ENCODE measurements at places on chromosomes 6 and 20.

DNA sequence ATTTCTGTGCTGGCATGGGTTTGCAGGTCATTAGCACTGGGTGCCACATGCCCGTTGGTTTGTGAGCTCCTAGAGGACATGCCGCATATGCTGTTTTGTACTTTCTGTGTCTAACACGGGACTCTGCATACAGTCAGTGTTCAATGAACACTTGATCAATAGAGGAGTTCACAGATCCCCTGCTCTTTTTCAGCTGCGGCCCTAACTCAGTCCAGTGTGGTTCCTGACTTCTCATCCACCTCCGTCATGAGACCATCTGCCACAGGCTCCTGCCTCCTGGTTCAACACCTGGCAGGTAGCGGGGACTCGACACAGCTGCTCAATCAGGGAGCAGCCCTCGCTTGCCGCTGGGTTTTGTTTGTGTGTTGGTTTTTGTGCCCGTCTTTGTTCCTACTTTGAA is 13.8 kb upstream of the BMP7 start:
- DNase-seq = no peak

DNA sequence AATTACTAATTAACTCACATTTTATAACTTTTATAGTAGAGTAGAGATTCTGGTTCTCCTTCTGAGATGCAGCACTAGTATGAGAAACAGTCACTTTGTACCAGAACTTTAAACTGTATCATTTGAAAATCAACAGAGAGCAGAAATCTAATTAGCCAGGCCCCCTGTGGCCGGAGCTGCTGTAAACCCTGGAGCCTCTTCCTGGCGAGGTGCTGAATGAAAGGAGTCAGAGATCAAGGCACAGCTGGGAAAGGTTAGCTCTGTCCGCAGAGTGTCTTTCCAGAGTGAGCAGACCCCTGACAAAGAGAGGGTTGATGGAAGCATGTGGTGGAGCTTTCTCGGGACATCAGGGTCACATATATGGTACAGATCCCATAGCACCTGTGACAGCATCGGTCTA is 703.8 kb downstream of the RFPL4B start:
- no peak for DNase-seq

DNA sequence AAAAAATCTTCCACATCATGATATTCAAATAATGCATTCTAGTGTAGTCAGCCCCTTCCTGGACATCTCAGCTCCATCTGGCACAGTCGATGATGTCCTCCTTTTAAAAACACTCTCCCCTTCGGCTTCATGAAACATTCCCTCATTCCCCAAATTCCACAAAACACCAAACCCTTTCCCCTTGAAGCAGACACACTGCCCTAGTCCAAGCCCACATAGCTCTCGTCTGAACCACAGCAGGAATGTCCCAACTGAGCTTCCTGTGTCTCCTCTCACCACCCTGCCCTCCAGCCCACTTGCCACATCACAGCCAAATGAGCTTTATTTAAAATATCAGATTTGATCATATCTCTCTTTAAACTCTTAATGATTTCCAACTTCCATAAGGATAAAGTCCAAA is 106.4 kb upstream of the CARMIL1 start:
- no peak for DNase-seq

DNA sequence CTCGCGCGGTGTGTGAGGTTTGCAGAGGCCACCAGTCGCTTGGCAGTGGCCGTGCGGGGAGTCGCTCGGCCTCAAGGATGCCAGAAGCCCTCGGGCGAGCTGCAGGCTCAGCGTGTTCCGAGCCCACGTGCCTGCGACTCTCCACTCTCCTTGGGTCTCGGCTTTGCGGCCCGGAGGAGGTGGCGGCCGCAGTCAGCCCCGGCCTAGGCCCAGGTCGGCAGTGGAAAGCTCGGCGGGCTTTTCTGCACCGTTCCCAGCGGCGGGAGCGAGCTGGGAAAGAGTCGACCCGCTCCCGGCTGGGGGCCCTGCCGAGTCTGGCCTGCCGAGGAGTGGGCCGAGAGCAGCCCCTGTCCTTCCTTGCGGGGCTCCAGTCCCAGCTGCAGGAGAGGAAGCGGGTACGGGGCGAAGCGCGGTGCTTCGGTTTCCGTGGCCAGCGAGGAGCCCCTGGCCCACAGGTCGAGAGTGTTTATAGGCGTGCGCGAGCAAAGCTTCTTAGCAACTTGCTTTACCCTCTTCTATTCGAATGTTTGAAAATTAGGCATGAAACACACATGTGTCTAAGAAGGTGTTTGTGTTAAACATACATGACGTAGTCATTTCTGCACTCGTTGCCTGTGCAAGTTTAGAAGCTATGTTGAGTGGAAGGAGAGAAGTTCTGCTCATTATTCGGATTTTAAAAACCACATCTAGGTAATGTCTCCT is 5.6 kb downstream of the FOXC1 start:
- DNase-seq = no peak

- no peak for DNase-seq
Observed at GRCh38 chr6:37072526-37072925, 67.1 kb downstream of the FGD2 start.

- no peak for DNase-seq
Observed at GRCh38 chr20:41170386-41171105, 33.2 kb downstream of the PLCG1 start.

- no peak for DNase-seq
Observed at GRCh38 chr6:39421383-39422225, 99.1 kb upstream of the KCNK16 start.

GRCh38 chr6:40721271-40721952 is 134.2 kb upstream of the LRFN2 start:
- no peak for DNase-seq

DNA sequence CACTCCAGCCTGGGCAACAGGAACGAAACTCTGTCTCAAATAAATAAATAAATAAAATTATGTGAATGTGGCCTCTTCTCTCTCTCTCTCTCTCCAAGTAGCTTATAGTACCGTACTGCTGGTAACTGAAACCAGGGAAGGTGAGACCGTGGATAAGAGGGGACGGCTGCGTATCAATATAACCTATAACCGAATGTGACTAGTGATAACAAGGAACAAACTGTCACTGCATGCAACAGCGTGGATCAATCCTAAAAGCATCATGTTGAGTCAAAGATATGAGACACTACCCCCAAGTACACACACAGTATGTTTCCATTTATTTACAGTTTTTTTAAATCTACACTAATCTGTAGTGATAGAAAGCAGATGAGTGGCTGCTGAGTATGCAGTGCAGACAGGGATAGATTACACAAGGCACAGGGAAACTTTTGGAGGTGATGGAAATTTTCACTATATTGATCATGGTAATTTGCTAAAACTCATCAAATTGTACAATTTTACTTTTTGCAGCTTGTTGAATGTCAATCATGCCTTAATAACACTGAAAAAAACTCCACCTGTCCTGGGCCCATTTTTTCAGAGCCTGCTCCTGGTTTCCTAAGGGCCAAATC is 121.4 kb upstream of the ARMC2 start:
- no peak for DNase-seq

DNA sequence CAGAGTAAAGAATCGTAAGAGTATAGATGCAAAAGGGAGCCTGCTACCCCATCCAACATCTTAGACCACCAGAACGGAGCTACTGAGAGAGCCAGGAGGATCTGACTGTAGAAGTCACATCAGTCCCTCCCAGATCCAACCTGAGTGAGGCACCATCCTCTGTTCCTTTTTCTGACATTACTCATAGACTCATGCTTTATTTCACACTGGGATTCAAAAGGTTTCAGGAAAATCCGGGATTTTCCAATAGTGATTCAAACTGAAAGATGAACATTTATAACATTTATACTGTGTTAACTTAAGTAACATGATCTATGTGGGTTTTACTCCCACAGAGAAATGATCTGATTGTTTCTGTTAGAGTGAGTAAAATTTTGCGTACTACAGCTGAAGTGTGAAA is 868.6 kb upstream of the GJE1 start:
- DNase-seq = no peak

- DNase-seq = no peak
Observed at GRCh38 chr20:51511861-51512619, 30.5 kb downstream of the NFATC2 start.

DNA sequence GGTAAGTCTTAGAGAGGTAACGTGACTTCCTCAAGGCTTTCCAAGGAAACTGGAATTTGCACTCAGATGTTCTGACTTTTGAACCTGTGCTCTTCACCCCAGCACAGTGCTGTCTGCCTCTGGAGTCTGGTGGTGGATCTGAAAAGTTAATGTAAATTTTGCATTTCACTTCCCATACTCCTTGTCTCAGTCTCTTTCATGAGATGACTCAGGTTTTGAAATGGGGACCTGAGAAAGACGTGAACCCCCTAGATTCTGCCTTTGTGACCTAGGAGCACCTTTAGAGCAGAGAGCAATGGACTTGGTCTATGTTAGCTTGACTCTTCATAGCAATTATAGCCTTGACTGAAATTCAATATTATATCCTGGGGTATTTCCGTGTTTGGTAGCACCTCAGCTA is 223.0 kb downstream of the QKI start:
- no peak for DNase-seq

DNA sequence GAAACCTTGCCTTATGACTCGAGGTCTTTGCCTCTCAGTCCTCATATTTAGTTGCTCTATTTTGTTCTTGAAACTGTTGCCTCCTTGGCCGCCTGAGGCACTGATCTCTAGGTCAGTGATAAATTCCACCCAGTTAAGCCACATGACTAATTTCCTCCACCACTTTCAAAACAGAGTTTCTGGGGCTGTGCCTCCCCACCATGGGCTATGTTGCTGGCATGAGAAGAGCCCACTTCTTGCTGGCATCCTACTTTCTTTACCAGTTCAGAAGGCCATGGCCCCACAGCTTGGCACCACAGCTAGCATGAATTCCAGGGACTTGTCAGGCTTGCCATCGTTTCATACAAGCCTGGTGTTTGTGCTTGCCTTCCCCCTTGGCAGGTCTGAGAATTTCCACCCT is 361.4 kb upstream of the JAG1 start:
- DNase-seq = no peak

DNA sequence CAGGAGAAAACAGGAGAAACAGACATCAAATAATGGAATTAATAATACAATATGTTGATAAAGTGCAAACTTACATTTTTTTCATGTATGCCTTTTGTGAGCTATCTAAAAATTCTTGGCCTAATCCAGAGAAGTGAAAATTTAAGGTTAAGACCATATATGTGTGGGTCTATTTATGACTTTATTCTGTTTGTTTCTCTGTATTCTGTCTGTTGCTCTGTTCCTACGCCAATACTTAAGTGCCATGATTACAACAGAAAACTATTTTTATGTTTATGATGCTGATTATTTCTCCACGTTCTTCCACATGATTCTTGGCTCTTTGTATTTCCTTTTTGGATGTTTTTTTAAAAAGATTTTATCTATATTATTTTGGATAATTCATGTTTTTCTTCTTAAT is 109.6 kb upstream of the MAP3K4 start:
- DNase-seq = no peak

GRCh38 chr20:57291003-57291402 is 24.6 kb upstream of the BMP7 start:
- DNase-seq = no peak

DNA sequence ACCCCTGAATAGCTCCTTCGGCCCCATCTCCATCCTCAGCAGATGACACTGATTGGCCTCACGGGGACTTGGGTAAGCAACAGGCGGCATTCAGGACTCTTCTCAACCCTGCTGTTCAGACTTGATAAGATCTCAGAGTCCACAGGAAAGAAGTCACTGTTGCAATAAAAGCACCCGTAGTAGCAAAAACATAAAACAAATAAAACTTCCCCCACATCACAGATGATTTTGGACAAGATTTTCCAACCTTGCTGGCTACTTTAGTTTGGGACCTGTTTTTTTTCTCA is 17.1 kb upstream of the C20orf144 start:
- no peak for DNase-seq

GRCh38 chr6:157456524-157456829 is 75.5 kb downstream of the ZDHHC14 start:
- no peak for DNase-seq

GRCh38 chr6:10595731-10596664 is 74.8 kb downstream of the GCNT2 start:
- no peak for DNase-seq

DNA sequence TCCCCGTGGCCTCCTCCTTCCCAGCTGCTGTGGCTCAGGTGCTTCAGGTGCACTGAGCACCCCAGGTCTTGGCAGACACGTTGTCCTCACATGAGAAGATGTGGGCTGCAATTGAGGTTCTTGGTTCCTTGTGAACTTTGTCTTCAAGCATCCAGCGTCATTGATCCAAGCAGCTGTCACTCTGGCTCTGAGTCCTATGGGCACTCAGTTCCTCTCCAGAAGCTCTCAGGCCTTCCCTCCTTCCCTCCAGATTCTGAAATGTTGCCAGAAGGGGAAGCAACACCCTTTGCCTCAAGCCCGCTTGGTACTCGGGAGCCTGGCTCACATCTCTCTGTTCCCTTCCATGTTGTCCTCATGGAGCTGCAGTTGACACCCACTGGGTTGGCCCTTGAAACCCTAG is 8.4 kb upstream of the MRGBP start:
- DNase-seq = no peak

DNA sequence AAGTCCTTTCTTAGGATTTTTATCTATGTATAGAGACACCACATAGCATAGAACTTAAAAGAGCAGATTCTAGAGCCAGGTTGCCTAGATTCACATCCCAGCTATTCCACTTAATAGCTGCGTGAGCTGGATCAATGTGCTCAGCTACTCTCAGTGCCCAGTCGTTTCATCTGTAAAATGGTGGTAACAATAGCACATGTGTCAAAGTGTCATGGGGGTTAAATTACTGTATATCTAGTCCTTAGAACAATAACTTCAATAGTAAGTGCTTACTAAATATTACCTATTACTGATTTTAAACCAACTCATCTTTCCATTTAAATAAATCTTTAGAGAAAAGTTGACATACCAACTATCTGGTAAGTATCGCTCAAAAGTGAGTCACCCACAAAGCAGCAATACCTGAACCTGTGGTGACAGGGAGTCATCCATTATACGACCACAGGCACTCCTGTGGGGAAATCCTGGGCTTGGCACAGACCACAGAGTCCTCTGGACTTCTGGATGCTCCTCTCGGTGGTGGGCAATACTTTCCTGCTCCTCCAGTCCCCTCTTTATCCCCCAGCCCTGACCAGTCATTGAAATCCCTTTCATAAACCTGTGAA is 154.8 kb downstream of the PDSS2 start:
- no peak for DNase-seq

DNA sequence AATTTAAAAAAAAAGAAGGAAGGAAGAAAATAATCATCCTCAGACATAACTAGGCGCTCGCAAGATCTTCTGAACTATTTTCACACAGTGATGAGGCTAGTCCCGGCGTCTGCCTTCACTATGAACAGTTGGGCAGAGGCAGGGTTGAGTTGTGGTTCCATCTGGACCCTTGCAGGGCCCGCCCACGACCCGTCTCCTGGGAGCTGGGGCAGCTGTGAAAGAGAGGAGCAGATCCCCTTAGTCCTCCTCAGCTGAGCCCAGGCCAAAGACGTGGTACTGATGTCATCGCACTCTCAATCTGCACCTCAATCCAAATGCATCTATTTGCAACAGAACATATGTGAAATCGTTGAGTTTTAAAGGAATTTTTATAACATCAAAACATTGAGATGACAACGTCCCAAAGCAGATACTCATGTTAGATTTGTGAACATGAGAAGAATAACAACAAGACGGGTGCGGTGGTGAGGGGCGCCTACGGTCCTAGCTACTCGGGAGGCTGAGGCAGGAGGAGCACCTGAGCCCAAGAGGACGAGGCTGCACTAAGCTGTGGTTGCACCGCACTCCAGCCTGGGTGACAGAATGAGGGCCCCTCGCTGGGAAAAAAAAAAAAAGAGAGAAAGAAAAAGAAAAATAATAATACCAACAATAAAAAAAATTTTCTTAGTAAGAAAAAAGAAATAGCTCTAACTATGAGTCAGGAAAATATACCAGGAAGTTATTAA is 15.3 kb downstream of the TCFL5 start:
- DNase-seq = no peak

GRCh38 chr6:168506460-168506859 is 65.5 kb downstream of the SMOC2 start:
- no peak for DNase-seq

- DNase-seq = no peak
Observed at GRCh38 chr6:118578617-118579016, 30.5 kb downstream of the PLN start.

Measured in stimulated activated CD4-positive, alpha-beta T cell treated with anti-CD3 and anti-CD28 coated beads, Interleukin-1b, Interleukin-23, amount 100 ng/mL, for 1 hour (primary cell).